ENCODE measurements at places on chromosomes 4 and X. TPM values are rescaled to one million over a fixed set of nuclear protein-coding genes. Genes with fewer than 3 reads are reported as not detected.

DNA sequence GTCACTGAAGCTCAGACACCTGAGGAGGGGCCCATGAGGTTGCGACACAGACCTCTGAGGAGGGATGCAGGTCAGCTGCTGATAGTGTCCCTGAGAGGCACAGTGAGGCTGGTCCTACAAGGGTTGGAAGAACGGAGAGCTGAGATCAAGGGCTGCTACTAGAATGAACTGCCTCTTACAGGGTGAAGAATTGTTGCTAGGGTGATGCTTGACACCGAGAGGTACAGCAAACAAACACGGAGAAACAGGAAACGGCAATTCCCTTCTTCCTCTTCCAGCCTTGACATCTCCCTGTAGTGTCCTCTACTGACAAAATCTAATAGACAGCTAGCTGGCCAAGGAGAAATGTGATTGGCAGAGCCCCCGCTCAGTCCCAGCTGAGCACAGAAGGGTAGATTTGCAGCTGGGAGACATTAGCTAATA, 11.8 kb upstream of the HPGDS start:
- DNase-seq, result no peak

- no peak for DNase-seq
These were observed 9.2 kb downstream of the NDUFA1 start for GRCh38 chrX:119880552-119881437.

GRCh38 chr4:25454476-25454875, 77.4 kb downstream of the ANAPC4 start:
- DNase-seq, result no peak

DNA sequence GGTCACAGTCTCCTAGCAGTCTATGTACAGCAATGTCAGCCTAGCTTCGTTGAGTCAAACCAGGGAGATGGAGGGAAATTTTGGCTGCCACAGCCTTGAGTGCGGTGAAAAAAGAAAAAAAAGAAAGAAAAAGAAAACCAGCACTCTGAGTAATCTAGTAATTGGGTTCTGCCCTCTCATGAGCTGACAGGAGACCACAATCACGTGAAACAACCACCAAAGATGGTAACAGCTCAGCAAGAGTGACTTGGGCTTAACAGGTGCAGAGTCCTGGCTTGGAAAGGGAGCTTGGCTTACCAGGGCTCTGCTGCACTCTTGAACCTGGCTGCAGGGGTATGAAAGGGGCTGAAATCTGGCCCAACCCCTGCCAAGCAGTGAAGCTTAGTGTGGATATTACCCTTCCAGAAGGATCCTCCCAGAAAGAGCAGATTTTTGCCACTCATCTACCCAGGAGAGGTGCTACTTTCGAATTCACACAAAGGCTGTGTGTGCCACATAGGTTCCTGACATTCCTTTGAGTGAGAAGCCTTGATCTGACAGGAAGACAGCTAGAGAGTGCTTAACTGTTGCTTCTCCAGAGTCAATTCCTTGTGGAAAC, 350.3 kb downstream of the PTTG2 start:
- no peak for DNase-seq

- no peak for DNase-seq
These were observed 20.5 kb downstream of the DDIT4L start for GRCh38 chr4:100169491-100170485.

- no peak for DNase-seq
These were observed 1412.7 kb upstream of the IGFBP7 start for GRCh38 chr4:58522765-58523382.

DNA sequence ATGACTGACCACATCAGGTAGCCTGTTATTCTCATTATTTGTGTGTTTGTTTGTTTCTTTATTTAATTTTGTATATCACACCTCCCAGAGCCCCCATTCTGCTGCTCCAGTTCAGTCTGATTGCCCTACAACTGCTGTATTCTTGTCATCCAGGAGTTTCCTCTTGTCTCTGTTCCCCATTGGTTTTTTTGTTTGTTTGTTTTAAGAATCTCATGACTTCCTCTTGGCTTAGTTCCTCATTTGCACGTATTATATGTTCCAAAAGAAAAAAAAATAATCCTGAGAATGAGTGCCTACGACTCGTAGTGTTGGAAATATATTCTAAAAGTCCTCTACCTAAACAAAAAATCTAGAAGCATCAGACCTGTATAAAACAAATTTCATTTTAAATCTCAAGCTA, 142.3 kb upstream of the SLIT2 start:
- no peak for DNase-seq

DNA sequence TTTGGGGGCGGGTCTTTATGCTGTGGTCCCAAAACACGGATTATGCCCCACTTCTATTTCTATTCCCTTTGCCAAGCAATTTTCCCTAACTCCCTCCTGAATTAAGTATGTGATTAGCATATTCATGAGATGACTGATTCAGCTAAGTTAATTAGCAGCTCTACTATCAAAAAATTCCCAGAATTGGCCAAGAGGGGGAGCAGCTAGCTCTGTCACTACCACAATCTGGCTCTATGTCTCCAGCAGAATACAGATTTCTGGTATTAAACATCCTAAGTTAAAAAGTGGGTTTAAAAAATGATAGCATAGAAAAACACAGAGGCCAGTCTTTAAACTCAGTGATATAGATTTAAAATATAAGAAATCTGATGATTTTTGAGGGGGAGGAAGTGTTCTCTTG, 80.3 kb downstream of the GPC4 start:
- DNase-seq, result no peak

DNA sequence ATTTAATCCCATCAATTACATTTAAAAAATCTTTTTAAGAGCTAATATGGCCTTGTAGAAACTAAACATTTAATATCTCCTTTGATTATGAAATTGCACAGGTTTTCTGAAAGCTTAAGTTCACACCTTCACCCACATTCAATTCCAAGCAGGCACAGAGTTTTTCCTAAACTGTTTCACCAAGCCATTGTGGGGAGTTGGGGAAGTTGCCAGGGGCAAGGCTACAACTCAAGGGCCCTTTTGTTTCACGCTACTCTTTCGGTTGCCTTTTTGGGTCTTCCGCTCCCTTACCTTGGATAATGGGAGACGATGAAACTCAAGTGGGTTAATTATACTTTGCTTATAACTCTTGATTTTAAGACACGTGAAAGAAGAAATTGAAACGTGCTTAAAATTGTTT, 33.3 kb downstream of the APBB2 start:
- DNase-seq, result no peak

GRCh38 chr4:67809502-67809901, 55.3 kb upstream of the GNRHR start:
- DNase-seq, result no peak

DNA sequence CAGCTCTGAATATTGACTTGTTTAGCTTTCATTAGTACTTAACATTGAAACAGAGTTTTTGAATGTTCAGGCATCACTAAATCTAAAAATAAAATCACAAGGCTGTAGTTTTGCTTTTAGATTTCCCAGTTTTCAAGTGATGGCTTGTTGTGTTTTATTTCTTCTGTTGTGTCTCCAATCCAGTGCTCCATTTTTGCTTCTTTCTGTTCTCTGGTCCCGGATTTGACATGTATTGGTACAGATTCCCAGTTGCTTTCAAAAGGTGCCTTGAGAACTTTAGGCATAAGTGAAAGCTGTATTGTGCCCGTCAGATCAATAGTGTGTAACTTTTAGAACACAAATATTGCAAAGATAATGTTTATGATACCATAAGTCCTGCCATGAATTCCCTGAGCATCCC, 53.2 kb downstream of the ARHGAP10 start:
- DNase-seq, result no peak

GRCh38 chr4:177008071-177008835, 215.5 kb upstream of the VEGFC start:
- no peak for DNase-seq

- DNase-seq, result no peak
These were observed 133.4 kb downstream of the UNC5C start for GRCh38 chr4:95415346-95415771.

DNA sequence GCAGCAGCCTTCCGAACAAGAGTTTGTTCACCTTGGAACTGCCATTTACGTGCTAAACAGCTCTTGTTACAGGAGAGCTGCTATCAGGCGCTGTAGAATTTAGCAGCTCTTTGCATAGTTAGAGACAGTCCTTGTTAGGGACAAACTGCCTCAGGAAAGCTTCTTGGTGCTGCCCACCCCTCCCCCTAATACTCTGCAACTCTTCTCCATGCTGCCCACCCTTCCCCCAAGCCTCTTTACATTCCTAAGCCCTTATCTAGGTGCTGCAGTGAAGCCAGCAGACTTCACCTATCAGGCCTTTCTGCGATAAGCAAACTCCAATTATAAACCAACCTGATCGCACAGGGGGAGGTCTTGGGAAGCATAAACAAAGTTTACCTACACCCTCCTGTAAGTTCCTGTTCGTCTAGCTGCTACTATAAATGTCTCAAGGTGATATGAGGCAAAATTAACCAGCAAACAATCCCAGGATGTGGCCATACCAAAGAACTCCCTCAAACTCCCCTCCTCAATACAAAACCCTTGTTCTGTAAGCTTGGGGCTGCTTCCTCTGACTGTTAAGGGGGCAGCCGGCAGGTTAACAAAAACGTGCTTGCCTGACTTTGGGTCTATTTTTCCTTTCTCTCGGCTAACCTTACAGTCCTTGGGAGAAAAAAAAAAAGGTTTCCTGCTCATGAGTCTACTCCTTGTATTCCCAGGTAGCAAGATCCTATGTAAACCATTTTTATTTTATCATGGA, 74.0 kb upstream of the GC start:
- no peak for DNase-seq

- DNase-seq, result peak; percentile 83
These were observed 94.2 kb downstream of the PJA1 start for GRCh38 chrX:69070949-69071650.

- no peak for DNase-seq
These were observed 85.8 kb upstream of the PRPS1 start for GRCh38 chrX:107542500-107542899.

- DNase-seq, result no peak
These were observed 7.1 kb upstream of the CNOT6L start for GRCh38 chr4:77826275-77826674.

DNA sequence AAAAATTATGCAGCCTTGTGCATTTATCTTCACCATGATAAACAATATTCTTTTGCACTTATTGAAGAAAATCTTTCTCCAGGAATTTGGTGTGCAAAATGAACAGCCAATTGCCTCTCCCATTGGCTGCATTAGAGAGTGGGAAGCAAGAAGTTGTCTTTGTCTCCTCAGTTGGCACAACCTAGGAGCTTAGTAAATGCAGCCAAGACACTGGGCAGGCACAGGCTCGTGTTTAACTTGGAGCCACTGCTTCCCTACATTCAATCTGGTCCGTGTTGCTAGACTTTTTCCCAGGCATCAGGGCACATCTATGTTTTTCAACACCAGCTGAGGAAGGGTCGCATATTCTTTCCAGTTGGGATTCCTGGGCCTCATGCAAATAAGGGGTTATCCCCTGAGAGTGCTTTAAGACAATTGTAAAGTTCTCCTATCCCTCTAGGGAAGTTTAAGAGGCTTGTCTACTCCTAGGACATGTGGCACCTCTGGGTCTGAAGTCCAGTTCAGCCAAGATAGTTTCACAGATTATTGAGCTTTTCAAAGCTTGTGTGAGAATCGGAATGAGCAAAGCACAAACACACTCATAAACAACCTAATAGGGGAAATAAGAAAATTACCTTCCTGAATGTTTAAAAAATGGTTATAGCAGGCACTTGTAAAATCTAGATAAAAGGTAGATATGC, 31.8 kb upstream of the SRD5A3 start:
- DNase-seq, result no peak

DNA sequence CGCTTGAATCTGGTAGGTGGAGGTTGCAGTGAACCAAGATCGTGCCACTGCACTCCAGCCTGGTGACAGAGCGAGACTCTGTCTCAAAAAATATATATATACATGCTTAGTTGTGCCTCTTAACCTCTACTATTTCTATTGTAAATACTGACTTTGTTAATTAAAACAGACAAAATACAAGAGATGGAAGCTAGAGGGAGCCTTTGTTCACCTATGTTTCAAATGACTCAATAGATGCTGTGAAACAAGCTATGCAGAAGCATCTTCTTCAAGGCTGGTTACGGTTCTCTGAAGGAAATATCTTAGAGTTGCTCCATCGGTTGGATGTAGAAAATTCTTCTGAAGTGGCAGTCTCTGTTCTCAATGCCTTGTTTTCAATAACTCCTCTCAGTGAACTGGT, 6.2 kb downstream of the NCAPG start:
- no peak for DNase-seq

DNA sequence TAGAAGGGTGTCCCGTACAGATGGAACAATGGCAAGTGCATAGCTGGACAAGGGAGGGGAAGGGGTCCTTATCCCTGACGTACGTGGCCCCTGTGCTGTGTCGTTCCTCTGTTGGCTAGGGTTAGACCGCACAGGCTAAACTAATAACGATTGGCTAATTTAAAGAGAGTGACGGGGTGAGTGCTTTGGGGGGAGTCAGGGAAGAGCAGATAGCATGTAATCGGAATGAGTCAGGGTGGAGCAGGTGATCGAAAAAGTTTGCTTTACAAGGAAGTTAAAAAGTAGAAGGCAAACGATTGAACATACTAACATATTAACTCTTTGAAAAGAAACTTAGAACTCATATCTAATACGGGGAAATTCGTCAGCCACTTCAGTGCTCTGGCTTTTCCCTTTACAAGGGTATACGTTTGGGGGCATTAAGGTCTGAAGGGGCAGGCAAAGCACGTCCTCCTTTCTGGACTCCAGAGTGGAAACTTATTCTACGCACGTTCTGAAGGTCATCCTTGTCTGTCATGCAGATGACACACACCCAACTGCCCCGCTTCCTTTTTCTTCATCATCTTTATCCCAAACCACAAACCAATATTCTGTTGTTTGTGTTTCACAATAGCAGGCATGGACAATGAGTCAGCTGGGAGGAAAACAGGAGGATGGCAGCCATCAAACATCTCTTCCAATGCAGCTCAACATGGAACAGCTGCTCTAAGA, 10.2 kb upstream of the CRLF2 start:
- no peak for DNase-seq

DNA sequence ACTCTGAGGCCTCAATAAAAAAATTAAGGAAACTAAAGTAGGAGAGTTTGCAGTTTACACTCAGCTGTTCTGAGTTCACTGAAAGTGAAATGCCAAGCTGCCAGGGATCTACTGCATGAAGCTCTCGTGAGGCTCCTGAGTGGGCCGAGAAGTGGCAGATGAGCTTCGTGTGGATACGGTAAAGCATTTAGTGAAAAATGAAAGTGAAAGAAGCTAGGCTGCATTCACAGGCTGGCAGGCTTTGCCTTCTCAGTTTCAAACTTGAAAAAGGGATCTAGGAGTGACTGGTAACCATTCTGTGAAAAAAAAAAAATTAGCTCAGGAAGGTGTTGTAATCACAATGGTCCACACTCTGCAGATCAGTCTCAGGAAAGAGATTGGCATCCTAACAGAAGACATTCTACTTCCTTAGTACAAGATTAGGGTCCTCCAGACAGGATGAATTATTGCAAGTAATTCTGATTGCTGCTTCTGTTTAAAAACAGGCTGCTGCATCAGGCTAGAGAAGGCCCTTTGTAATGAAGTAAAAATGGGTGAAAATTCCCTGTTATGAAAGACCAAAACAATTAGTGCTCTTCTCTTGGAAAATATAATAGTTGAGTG, 679.9 kb downstream of the RPA4 start:
- peak; percentile 54 for DNase-seq

- no peak for DNase-seq
These were observed 314.2 kb downstream of the RAB28 start for GRCh38 chr4:13169731-13170525.

GRCh38 chr4:52144372-52144771, 93.3 kb downstream of the SPATA18 start:
- no peak for DNase-seq

- peak; percentile 51 for DNase-seq
These were observed 21.8 kb downstream of the FHL1 start for GRCh38 chrX:136168929-136169735.

Gene GBA3
- not detected for total RNA-seq

Gene RRH
- not detected for total RNA-seq

Gene ADAMTS3
- 0.27 TPM for total RNA-seq

Gene ZNF185
- total RNA-seq, result 1.6 TPM

Gene TSPAN6
- total RNA-seq, result 4.2 TPM

Gene EMCN
- 31.8 TPM for total RNA-seq

Gene EDA
- 11.1 TPM for total RNA-seq
